ENCODE measurements at places on chromosomes 12 and 14. TPM values are rescaled to one million over a fixed set of nuclear protein-coding genes. Genes with fewer than 3 reads are reported as not detected.

DNA sequence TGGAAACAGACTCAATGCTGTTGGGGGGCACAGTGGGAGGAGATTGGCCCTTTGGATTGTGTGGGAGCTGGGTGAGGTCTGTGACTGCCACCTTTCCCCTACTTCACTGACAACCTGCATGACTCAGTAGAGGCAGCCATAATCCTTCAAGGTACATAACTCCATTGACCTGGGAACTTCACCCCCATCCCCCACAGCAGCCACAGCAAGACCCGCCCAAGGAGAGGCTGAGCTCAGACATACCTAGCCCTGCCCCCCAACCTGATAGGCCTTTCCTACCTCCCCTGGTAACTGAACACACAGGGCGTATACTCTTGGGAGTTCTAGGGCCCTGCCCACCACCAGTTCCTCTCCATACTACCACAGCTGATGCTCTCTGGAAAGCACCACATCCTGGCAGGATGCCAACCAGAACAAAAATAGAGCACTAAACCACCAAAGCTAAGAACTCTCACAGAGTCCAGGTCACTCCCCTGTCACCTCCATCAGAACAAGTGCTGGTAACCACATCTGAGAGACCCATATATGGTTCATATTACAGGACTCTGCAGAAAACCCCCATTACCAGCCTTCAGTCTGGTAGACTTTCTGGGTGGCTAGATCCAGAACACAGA is 703.9 kb downstream of the FSCB start:
- no peaks in the 10 kb centered on the region for H3K4me1 ChIP-seq
- no peak overlapping the region for H3K4me3 ChIP-seq
- DNase-seq, result no peak
- H3K27ac ChIP-seq, result no peak overlapping the region
- H3K27me3 ChIP-seq, result no peaks in the 10 kb centered on the region

Gene TIGAR
- 10.6 TPM for total RNA-seq

- H3K27ac ChIP-seq, result no peak overlapping the region
- no peak for DNase-seq
- no peaks in the 10 kb centered on the region for H3K27me3 ChIP-seq
- H3K4me3 ChIP-seq, result no peak overlapping the region
- H3K4me1 ChIP-seq, result no peaks in the 10 kb centered on the region
Observed at GRCh38 chr14:81018684-81019083, 63.3 kb downstream of the TSHR start.

DNA sequence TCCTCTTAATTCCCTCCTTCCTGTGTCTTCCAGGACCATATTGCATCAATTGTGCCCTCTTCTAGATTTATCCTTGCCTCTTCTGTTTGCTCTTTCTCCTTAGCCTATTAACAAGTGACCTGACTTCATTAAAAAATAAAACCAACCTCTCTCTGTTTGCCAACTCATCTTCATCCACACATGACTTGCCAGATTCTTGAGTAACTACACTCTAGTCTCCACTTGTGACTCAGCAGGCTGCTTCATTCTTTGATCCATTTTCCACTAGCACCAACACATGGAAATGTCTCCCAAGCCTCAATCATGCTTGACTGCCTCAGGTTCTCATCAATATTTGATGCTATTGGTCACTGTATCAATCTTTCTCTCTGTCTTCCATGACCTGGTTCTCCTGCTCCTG is 492.4 kb upstream of the TMPO start:
- H3K27me3 ChIP-seq, result no peaks in the 10 kb centered on the region
- no peak for DNase-seq
- no peak overlapping the region for H3K4me3 ChIP-seq
- no peaks in the 10 kb centered on the region for H3K36me3 ChIP-seq
- no peaks in the 10 kb centered on the region for H3K4me1 ChIP-seq
- no peak overlapping the region for H3K27ac ChIP-seq

- DNase-seq, result no peak
- no peaks in the 10 kb centered on the region for H3K4me1 ChIP-seq
- H3K36me3 ChIP-seq, result no peaks in the 10 kb centered on the region
- no peak overlapping the region for H3K4me3 ChIP-seq
Observed at GRCh38 chr12:123986374-123986965, 13.5 kb downstream of the ZNF664 start.

- no peak for DNase-seq
- H3K27me3 ChIP-seq, result no peaks in the 10 kb centered on the region
- H3K4me1 ChIP-seq, result no peaks in the 10 kb centered on the region
- H3K27ac ChIP-seq, result no peak overlapping the region
Observed at GRCh38 chr12:107283652-107284051, 190.3 kb upstream of the CRY1 start.

GRCh38 chr14:100419856-100420255 is 96.7 kb downstream of the SLC25A47 start:
- H3K27me3 ChIP-seq, result no peaks in the 10 kb centered on the region
- no peaks in the 10 kb centered on the region for H3K4me1 ChIP-seq
- H3K27ac ChIP-seq, result no peak overlapping the region
- DNase-seq, result no peak

Gene TCL1B
- total RNA-seq, result 0.28 TPM

- no peaks in the 10 kb centered on the region for H3K4me1 ChIP-seq
- DNase-seq, result no peak
- H3K27me3 ChIP-seq, result no peaks in the 10 kb centered on the region
- H3K36me3 ChIP-seq, result no peaks in the 10 kb centered on the region
- H3K27ac ChIP-seq, result no peak overlapping the region
- H3K4me3 ChIP-seq, result no peak overlapping the region
Observed at GRCh38 chr12:98660521-98660920, 15.4 kb downstream of the APAF1 start.

- H3K36me3 ChIP-seq, result no peaks in the 10 kb centered on the region
- no peak overlapping the region for H3K4me3 ChIP-seq
- H3K27me3 ChIP-seq, result no peaks in the 10 kb centered on the region
Observed at GRCh38 chr12:68138480-68138879, 21.1 kb downstream of the IFNG start.

GRCh38 chr12:8953773-8954402 is 4.4 kb upstream of the M6PR start:
- DNase-seq, result no peak
- no peaks in the 10 kb centered on the region for H3K27me3 ChIP-seq
- no peaks in the 10 kb centered on the region for H3K36me3 ChIP-seq
- H3K4me3 ChIP-seq, result no peak overlapping the region
- no peak overlapping the region for H3K27ac ChIP-seq
- no peaks in the 10 kb centered on the region for H3K4me1 ChIP-seq

Gene CPNE6
- total RNA-seq, result 0.76 TPM

Gene MYO1H
- not detected for total RNA-seq

- no peaks in the 10 kb centered on the region for H3K4me1 ChIP-seq
- no peak for DNase-seq
- no peak overlapping the region for H3K4me3 ChIP-seq
- no peak overlapping the region for H3K27ac ChIP-seq
Observed at GRCh38 chr12:49939307-49939706, 11.2 kb upstream of the AQP2 start.

GRCh38 chr12:46005823-46006222 is 15.4 kb upstream of the SCAF11 start:
- H3K36me3 ChIP-seq, result no peaks in the 10 kb centered on the region
- H3K4me1 ChIP-seq, result no peaks in the 10 kb centered on the region
- no peak overlapping the region for H3K27ac ChIP-seq
- DNase-seq, result no peak

- H3K36me3 ChIP-seq, result no peaks in the 10 kb centered on the region
- no peaks in the 10 kb centered on the region for H3K4me1 ChIP-seq
- no peak overlapping the region for H3K27ac ChIP-seq
Observed at GRCh38 chr12:82414044-82414443, 55.7 kb downstream of the METTL25 start.

DNA sequence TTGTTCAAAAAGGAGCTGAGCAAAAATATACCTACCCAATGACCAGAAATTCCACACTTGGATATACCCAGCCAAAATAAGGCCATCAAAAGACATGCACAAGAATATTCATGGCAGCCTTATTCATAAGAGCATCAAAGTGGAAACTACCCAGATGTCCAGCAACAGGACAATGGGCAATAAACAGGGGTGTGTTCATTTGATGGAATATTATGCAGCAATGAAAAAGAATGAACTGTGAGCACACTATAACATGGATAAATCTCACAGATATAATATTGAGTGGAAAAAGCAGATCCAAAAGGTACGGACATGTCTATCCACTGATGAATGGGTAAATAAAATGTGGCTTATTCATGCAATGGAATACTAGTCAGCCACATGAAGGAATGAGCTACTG is 209.2 kb upstream of the LHX5 start:
- H3K4me3 ChIP-seq, result no peak overlapping the region
- H3K27me3 ChIP-seq, result no peaks in the 10 kb centered on the region
- H3K27ac ChIP-seq, result no peak overlapping the region
- no peaks in the 10 kb centered on the region for H3K4me1 ChIP-seq
- no peak for DNase-seq

DNA sequence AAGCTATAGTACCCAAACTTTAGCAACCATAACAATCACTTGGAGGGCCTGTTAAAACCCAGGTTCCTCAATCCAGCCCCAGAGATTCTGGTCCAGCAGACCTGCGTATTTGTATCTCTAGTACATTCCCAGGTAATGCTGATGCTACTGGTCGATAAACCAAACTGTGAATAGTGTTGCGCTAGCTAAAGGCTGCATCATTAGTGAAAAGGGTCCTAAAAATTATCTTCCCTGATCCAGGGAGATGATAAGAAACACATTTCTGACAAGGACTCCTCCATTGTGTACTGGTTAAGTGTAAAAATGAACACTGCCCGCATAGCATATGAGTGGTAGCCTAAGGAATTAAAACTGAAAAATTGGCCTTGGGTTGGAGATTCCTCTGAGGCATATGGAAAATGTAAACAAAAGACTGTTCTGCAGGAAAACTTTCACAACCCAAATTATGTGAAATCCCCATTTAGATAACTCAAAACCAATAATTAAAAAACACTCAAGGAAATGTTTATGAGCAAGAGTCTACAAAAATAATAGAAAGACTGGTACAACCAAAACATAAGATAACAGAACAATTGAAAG is 322.7 kb downstream of the CEP128 start:
- H3K4me1 ChIP-seq, result no peaks in the 10 kb centered on the region
- H3K36me3 ChIP-seq, result no peaks in the 10 kb centered on the region
- no peak for DNase-seq
- H3K27ac ChIP-seq, result no peak overlapping the region

DNA sequence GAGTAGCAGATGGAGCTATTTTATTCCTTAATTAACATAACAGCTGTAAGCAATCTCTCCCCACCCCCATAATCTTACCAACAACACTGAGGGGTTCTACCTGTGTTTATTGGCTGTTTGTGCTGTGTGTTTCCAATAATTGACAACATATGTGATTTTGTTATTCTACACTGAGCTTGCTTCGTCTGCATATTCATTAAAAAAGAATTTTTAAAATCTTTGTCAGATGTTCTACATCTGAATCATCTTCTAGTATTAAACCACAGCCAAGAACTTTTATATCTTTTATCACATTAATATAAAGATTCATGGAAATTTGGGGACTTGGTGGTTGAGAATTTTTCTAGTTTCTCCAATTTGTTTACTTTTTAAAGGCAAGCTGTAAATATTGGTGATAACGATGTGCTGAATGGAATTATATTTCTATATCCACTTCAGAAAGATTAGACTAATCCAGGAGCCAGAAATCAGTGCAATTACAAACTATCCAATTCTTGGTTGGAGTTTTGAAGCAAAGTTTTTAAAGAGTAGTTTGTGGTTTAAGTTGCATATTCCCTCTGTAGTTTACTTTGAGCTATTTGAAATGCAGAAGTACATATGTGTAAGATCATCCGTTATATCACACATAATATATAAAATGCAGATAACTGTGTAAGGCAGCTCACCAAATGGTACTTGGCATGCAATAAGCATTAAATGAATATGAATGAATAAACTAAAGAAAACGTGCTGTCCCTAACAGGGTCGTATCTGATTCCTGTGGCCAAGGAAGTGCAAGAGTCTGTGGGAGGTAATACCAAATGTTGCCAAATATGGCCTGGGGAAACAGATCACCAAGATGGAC is 206.9 kb downstream of the PELI2 start:
- DNase-seq, result no peak
- no peak overlapping the region for H3K4me3 ChIP-seq
- H3K4me1 ChIP-seq, result no peaks in the 10 kb centered on the region
- no peak overlapping the region for H3K27ac ChIP-seq
- H3K36me3 ChIP-seq, result no peaks in the 10 kb centered on the region

Gene ZC3H14
- total RNA-seq, result 96.2 TPM

DNA sequence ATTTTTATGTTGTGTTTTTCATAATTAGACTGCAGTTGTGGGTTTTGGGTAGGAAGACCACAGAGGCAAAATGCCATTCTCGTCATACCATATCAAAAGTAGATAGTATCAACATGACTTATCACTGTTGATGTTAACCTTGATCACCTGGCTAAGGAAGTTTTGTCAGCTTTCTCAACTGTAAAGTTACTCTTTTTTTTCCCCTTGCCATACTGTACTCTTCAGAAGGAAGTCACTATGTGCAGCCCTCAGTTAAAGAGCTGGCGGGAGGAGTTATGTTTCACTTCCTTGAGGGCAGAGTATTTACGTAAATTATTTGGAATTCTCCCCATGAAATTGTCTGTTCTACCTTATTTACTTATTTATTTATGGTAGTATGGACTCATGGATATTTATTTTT is 78.7 kb downstream of the PRORP start:
- H3K27ac ChIP-seq, result no peak overlapping the region
- no peak for DNase-seq
- no peaks in the 10 kb centered on the region for H3K4me1 ChIP-seq
- H3K27me3 ChIP-seq, result no peaks in the 10 kb centered on the region
- H3K36me3 ChIP-seq, result no peaks in the 10 kb centered on the region
- H3K4me3 ChIP-seq, result no peak overlapping the region

Gene FBXO34
- 47.4 TPM for total RNA-seq

GRCh38 chr12:2509137-2509536 is 285.6 kb upstream of the FKBP4 start:
- DNase-seq, result no peak
- H3K27me3 ChIP-seq, result no peaks in the 10 kb centered on the region
- H3K4me1 ChIP-seq, result no peaks in the 10 kb centered on the region
- no peaks in the 10 kb centered on the region for H3K36me3 ChIP-seq
- no peak overlapping the region for H3K4me3 ChIP-seq
- H3K27ac ChIP-seq, result no peak overlapping the region

DNA sequence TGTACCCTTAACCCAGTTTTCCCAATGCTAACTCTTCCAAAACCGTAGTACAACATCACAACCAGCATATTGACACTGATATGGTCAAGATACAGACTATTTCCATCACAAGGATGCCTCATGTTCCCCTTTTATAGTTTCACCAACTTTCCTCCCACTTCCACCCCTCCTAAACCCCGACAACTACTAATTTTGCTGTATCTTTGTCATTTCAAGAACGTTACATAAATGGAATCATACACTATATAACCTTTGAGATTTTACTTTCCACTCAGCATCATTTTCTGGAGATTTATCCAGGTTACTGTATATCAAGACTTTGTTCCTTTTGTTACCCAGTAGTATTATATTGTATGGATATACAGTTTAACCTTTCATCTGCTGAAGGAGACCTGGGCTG is 88.9 kb downstream of the MED13L start:
- H3K27ac ChIP-seq, result no peak overlapping the region
- H3K27me3 ChIP-seq, result no peaks in the 10 kb centered on the region
- no peaks in the 10 kb centered on the region for H3K36me3 ChIP-seq
- no peak overlapping the region for H3K4me3 ChIP-seq
- no peaks in the 10 kb centered on the region for H3K4me1 ChIP-seq

GRCh38 chr12:11812586-11813437 is 163.3 kb downstream of the ETV6 start:
- peaks cover 7% of the 10 kb centered on the region for H3K4me1 ChIP-seq
- H3K27me3 ChIP-seq, result no peaks in the 10 kb centered on the region
- no peak for DNase-seq
- H3K4me3 ChIP-seq, result peak overlapping the region; percentile 12
- no peaks in the 10 kb centered on the region for H3K36me3 ChIP-seq

- H3K27me3 ChIP-seq, result no peaks in the 10 kb centered on the region
- H3K4me1 ChIP-seq, result no peaks in the 10 kb centered on the region
- no peak overlapping the region for H3K4me3 ChIP-seq
- DNase-seq, result no peak
- H3K36me3 ChIP-seq, result no peaks in the 10 kb centered on the region
- no peak overlapping the region for H3K27ac ChIP-seq
Observed at GRCh38 chr12:56297400-56297799, 2.7 kb downstream of the CS start.
